Kidney (tissue), 22 donors: ENCODE measurements at places on chromosomes 13 and 19. TPM values are rescaled to one million over a fixed set of nuclear protein-coding genes. Genes with fewer than 3 reads are reported as not detected.

- no peak for DNase-seq
These were observed 1108.4 kb upstream of the PCDH20 start for GRCh38 chr13:62524061-62524460.

- no peak for DNase-seq
These were observed 257.0 kb downstream of the ENOX1 start for GRCh38 chr13:43529796-43530195.

- no peak for DNase-seq
These were observed 90.7 kb upstream of the MCF2L start for GRCh38 chr13:112877976-112878955.

The EEF1AKMT1 gene
- total RNA-seq = 10.7 TPM

The MTUS2 gene
- 0.06 TPM for total RNA-seq

- no peak for DNase-seq
These were observed 200.2 kb downstream of the DCLK1 start for GRCh38 chr13:35930665-35931631.

The KIR2DL4 gene
- 0.25 TPM for total RNA-seq

The SHC2 gene
- 24.4 TPM for total RNA-seq

DNA sequence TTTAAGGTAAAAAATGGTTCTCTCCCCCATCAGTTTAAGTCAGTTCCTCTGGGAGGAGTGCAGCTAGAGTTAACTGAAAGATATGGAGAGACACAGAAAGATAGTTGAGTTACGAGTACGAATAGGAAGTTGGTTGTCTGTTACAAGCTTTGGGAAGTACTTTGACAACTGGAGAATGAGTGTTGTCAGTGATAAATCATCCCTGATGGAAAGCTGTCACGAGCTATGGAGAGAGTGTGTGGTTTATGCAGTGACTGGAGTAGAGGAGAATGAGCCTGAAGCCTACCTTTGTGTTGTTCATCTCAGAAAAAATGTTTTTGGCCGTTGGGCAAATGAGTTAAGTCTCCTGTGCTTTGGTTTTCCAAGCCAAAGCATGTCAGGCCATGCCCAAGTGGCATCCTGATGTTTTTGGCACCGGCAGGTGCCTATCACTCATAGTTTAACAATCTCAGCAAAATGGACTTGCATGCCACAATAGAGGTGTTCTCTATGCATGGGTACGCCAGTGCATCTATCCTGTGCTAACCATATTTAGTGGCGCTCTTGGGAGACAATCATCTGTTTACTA lies 350.2 kb downstream of the IRS2 start:
- no peak for DNase-seq

- peak; percentile 80 for DNase-seq
These were observed 17.9 kb upstream of the TINCR start for GRCh38 chr19:5585461-5586299.

GRCh38 chr19:1103132-1103707 lies 574 bp upstream of the GPX4 start:
- no peak for DNase-seq

DNA sequence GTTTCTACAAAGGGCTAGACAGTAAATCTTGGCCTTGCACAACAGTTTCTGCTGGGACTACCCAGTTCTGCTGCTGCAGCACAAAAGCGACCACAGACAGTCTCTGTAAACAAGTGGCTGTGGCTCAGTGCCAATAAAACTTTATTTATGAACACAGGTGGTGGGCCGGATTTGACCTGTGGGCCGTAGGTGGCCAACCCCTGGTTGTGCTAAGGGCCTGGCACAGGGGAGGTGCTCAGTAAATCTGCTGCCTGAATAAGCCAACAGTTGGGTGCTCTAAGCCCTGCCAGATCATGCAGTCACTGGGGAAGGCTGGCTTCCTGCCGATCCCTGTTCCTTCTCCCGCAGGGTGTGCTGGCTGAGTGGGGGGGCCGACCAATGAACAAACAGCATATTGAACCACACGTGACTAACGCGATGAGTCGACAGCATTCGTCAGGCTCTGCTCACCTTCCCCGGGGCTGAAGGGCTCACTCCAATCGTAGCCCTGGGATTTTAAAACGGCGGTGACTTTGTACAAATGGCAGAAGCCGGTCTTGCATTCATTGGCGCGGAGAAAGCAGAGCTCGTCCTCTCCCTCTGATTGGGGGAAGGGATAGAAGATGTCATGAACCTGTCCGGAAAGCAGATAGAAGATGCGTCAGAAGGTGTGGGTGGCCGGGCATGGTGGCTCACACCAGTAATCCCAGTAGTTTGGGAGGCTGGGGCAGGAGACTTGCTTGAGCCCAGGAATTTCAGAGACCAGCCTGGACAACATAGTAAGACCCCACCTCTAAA lies 24.3 kb upstream of the MYDGF start:
- DNase-seq = no peak

GRCh38 chr13:25215253-25215575 lies 43.1 kb upstream of the AMER2 start:
- DNase-seq = peak; percentile 53

DNA sequence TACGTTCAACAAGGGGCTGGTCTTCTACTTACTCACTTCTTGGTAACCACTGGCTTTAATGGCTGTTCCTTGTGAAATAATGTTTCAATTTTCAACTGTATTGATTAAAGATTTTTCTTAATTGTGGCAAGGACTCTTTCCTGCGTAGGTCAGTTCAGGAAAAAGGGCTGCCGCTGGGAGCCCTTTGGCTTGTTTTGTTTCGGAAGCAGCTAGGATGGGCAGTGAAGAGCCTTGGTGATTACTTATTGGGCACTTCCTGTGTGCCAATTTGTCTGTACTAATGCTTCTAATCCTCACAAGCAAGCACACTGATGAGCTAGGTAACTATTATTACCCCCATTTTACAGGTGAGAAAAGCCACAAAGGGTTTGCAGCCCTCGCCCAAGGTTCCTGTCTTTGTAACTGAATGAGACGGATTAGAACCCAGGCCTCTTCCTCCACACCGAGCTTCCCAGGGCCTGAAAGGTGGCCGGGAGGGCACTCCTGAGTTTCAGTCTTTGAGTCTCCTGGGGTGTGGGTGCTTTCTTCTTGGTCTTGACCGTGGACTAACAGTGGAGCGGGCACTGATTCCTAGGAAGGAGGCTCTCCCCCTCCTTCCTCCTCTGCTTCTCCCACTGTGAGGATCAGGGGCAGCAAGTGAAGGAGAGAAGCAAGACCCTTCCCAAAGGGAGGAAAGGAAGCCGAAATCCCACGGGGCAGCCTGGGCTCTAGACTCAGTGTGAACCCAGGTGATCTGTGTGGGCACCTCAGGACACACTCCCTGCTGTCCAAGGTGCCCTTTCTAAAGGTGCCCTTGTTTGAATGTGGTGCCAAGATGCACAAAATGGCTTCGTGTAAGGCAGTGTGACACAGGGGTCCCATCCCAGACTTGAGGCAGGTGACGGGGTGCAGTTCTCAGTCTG lies 3.7 kb downstream of the COL4A2 start:
- no peak for DNase-seq

The LYPD3 gene
- total RNA-seq = 1.7 TPM

The HSPB6 gene
- total RNA-seq = 64.3 TPM

DNA sequence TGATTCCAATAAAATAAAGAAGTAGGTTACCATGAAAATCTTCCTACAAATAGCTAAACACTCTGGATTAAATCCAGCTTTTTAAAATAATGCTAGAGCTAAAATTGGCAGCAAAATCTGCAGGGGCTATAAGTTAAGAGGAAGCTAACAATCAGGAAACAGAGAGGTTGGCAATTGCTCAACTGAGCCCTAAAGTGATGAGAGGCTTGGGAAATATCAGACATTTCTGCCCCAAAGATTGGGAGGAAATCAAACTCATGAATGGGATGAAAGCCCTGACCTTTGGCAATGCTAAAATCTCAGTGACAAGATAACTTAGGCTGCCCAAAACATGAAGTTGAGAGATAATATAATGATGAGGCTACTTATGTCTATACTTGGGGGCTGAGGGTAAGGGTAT lies 1437.9 kb downstream of the EFNB2 start:
- no peak for DNase-seq

The GJB6 gene
- total RNA-seq = not detected

The FARP1 gene
- total RNA-seq = 229 TPM

DNA sequence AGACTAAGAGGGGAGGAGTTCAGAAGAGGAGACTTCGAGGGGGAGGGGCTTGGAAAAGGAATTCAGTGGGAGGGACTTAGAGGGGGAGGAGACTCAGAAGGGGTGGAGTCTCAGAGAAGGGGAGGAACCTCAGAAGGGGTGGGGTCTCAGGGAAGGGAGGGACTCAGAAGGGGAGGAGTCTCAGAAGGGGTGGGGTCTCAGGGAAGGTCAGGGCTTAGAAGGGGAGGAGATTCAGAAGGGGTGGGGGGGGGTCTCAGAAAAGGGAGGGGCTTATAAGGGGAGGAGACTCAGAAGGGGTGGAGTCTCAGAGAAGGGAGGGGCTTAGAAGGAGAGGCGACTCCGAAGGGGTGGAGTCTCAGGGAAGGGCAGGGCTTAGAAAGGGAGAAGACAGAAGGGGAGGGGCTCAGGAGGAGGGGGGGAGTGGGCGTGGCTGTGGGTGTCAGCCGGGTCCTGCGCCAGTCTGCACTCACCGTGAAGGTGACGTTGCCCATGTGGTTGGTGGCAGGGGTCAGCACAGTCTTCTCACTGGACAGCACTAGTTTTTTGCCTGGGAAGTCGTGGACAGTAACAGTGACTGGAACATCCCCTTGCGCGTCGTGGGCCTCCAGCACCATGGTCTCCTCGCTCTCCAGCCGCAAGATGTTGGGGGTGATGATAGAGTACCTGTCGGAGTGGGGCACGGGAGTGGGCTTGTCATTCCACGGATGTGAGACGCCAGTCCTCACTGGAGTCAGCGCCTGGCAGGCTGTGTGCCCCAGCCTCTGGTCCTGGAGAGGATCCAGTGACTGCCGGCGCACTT lies 1.5 kb downstream of the C3 start:
- DNase-seq = no peak

GRCh38 chr13:22018076-22018835 lies 347.4 kb downstream of the FGF9 start:
- no peak for DNase-seq

DNA sequence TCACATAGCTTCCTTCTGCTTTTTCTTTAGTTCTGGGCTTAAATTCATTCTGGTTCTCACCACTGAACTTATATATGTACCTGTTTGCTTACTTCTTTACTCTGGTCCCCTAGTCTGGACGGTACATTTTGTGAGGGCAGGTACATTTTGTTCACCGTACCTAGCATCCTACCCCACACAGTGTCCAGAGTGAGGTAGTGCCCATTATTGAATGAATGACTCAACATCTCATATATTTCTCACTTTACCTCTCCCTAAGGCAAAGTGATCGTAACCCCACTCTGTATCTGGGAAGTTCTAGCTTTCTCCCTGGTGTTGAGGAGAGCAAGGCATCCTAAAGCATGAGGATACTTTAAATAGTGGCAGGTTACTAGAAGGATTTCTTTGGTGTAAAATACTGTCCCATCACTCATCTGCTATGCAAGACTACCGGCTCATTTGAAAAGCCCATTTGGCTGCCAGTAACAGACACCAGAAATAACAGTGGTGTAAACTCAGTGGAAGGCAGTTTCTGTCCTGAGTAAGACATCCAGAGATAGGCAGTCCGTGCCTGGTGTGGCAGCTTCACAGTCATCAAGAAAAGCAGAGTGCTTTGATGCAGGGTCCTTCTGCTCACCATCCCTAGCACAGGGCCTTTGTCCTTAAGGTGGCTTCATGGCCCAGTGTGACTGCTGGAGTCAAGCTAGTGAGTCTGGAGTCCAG lies 111.8 kb downstream of the SIPA1L3 start:
- DNase-seq = no peak

- no peak for DNase-seq
These were observed 15.2 kb downstream of the KLF5 start for GRCh38 chr13:73074014-73074413.

The SPRY2 gene
- 26.2 TPM for total RNA-seq

DNA sequence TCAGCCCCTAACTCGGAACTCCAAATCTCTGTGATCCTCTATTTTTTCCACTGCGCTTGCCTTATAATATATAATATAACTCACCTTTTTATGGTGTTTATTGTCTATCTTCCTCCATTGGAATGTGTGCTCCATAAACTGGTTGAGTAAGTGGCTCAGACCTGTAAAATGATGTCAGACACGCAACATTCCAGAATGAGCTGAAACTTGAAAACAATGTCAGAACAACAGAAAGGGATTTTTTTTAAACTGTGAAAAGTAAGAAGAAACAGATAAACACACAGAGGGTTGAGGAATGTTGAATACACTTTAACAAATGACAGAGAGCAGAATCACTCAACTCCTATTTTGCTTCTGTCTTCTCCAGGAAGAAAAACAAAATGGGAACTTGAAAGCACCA lies 19.1 kb upstream of the FAM216B start:
- no peak for DNase-seq
